ENCODE measurements at places on chromosomes 1 and 21. TPM values are rescaled to one million over a fixed set of nuclear protein-coding genes. Genes with fewer than 3 reads are reported as not detected.
A peak's percentile ranks its signal among the peaks of the same experiment; 100 is the strongest.

- H3K36me3 ChIP-seq: no peaks in the 10 kb centered on the region
- no peaks in the 10 kb centered on the region for H3K27me3 ChIP-seq
- H3K27ac ChIP-seq: no peak overlapping the region
- peaks cover under 1% of the 10 kb centered on the region for H3K4me1 ChIP-seq
- no peak for DNase-seq
Measured at GRCh38 chr1:92790867-92791266, 6.0 kb upstream of the EVI5 start.

- H3K4me3 ChIP-seq: no peak overlapping the region
- H3K27me3 ChIP-seq: no peaks in the 10 kb centered on the region
- no peaks in the 10 kb centered on the region for H3K36me3 ChIP-seq
- no peak overlapping the region for H3K27ac ChIP-seq
Measured at GRCh38 chr1:77668924-77669449, 13.5 kb downstream of the ZZZ3 start.

- H3K4me1 ChIP-seq: no peaks in the 10 kb centered on the region
- H3K36me3 ChIP-seq: no peaks in the 10 kb centered on the region
- no peak overlapping the region for H3K27ac ChIP-seq
- DNase-seq: no peak
Measured at GRCh38 chr1:6167391-6168303, 12.5 kb downstream of the CHD5 start.

GRCh38 chr1:74791491-74791890 is 58.5 kb downstream of the TYW3 start:
- H3K27me3 ChIP-seq: no peaks in the 10 kb centered on the region
- H3K27ac ChIP-seq: no peak overlapping the region
- DNase-seq: no peak
- H3K4me1 ChIP-seq: no peaks in the 10 kb centered on the region

DNA sequence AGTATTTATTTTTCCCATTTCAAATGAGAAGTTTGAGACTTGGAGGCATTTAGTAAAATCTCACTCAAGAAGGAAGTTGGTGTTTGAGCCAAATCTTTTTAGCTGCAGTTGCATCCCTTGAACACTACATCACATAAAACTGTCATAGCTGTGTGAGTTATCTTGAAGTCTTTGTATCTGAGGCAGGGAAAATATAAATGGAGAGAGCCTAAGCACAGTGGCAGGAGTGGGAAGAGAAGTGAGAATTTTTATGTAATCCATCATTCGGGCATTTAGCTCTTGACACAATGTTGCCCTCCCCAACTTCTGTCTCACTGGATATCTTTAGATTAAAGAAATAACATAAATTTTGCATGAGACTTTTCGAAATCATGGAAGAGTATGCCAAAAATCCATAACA is 235.4 kb upstream of the GREM2 start:
- H3K4me1 ChIP-seq: no peaks in the 10 kb centered on the region
- H3K4me3 ChIP-seq: no peak overlapping the region
- no peaks in the 10 kb centered on the region for H3K36me3 ChIP-seq
- no peak overlapping the region for H3K27ac ChIP-seq
- no peaks in the 10 kb centered on the region for H3K27me3 ChIP-seq

- no peaks in the 10 kb centered on the region for H3K4me1 ChIP-seq
- H3K4me3 ChIP-seq: no peak overlapping the region
- H3K27me3 ChIP-seq: no peaks in the 10 kb centered on the region
- H3K27ac ChIP-seq: no peak overlapping the region
- no peaks in the 10 kb centered on the region for H3K36me3 ChIP-seq
- no peak for DNase-seq
Measured at GRCh38 chr21:20721151-20721550, 277.1 kb upstream of the NCAM2 start.

DNA sequence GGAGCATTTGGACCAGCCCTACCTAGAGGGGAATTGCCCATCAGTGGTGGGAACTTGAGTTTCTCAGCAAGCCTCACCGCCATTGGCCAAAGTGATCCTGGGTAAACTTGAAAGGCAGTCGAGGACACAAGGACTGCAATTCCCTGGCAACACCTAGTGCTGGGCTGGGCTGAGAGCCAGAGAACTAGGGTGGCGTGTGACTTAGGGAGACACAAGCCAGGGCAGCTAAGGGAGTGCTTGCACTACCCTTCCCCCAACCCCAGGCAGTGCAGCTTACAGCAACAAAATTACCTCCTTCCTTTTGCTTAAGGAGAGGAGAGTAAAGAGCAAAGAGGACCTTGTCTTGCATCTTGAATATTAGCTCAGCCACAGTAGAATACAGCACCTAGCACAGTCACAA is 176.9 kb upstream of the PRMT6 start:
- no peak for DNase-seq
- no peak overlapping the region for H3K4me3 ChIP-seq
- no peaks in the 10 kb centered on the region for H3K36me3 ChIP-seq
- H3K4me1 ChIP-seq: peaks cover 5% of the 10 kb centered on the region
- H3K27ac ChIP-seq: no peak overlapping the region

GRCh38 chr1:9883585-9884449 is 26.3 kb downstream of the CTNNBIP1 start:
- no peaks in the 10 kb centered on the region for H3K27me3 ChIP-seq
- H3K27ac ChIP-seq: no peak overlapping the region
- H3K36me3 ChIP-seq: peaks cover 17% of the 10 kb centered on the region
- DNase-seq: no peak
- no peaks in the 10 kb centered on the region for H3K4me1 ChIP-seq
- no peak overlapping the region for H3K4me3 ChIP-seq

DNA sequence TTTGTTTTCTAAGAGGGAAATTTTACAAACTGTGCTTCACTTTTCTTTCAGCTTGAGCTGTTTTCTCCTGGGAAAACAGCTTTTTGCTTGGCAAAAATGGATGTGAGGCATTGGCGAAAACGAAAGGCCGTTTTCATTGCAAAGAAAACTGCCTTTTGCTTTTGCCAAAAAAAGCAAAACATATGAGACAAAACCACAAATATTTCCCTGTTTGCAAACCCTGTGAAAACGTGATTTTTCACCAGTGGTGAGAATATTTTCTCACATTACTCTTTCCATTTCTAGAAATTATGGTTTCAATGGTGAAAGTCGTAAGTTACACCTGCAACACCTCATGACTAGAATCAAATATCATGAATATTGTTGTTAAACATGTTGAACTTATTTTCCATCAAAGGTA is 74.0 kb upstream of the ZBTB18 start:
- H3K27ac ChIP-seq: no peak overlapping the region
- no peaks in the 10 kb centered on the region for H3K27me3 ChIP-seq
- DNase-seq: no peak
- H3K36me3 ChIP-seq: no peaks in the 10 kb centered on the region
- H3K4me1 ChIP-seq: no peaks in the 10 kb centered on the region

GRCh38 chr1:90394247-90394646 is 322.9 kb downstream of the BARHL2 start:
- H3K36me3 ChIP-seq: no peaks in the 10 kb centered on the region
- no peak overlapping the region for H3K27ac ChIP-seq
- no peak overlapping the region for H3K4me3 ChIP-seq
- no peak for DNase-seq
- no peaks in the 10 kb centered on the region for H3K4me1 ChIP-seq

- no peaks in the 10 kb centered on the region for H3K36me3 ChIP-seq
- no peak overlapping the region for H3K27ac ChIP-seq
- H3K4me1 ChIP-seq: peaks cover 18% of the 10 kb centered on the region
- no peak overlapping the region for H3K4me3 ChIP-seq
- no peak for DNase-seq
Measured at GRCh38 chr1:231157311-231157710, 4.5 kb upstream of the TRIM67 start.

DNA sequence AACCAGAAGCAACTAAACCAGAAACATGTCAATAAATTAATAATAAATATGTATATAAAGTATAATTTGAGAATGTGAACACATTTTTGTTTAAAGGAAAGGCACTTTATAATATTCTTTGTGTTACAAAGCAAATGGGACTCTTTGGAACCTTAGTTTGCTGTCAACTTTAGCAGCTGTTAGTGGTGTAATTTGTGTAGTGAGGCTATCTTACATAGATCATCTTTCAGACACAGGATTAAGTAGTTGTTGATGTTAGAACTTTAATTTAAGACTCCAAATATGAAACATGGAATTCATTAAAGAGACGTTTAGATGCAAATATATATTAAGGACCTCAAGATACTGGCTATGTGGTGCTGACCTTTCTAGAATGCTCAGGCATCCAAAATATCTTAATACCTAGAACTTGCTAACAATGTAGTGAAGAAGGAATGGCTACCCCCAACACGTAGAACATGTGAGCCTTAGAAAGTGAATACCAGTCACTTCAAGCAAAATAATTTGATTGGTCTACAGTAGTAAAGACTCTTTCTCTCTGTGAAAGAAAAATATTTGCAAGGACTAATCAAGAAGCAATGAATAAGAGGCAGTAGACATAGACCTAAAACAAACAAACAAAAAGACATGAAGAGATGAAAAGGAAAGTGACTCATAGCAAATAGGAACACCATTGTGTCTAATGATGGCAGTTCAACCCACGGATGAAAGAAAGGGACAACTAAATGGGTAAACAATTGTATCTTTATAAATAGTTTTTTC is 811.4 kb downstream of the USP25 start:
- no peaks in the 10 kb centered on the region for H3K27me3 ChIP-seq
- H3K4me1 ChIP-seq: no peaks in the 10 kb centered on the region
- DNase-seq: no peak
- no peaks in the 10 kb centered on the region for H3K36me3 ChIP-seq
- no peak overlapping the region for H3K4me3 ChIP-seq
- H3K27ac ChIP-seq: no peak overlapping the region

- H3K27ac ChIP-seq: no peak overlapping the region
- H3K4me1 ChIP-seq: no peaks in the 10 kb centered on the region
- DNase-seq: no peak
Measured at GRCh38 chr1:194167956-194168640, 981.7 kb upstream of the B3GALT2 start.

DNA sequence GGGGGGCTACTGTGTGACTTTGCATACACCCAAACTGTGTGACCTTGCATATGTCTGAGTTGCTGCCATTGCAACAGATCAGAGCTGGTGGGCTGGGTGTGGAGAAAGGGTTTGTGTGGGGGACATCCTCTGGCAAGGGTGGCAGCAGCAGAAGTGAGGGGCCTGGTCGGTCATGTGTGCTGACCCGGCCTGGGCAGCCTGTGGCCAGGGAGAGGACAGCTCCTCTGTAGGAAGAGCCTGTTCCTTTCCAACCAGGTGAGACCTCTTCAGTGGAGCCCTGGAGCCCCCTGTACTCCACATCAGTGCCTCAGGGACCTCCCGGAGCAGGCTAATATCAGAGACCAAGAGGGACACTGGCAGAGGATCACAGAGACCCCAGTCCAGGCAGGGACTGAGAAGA is 8.3 kb downstream of the PCSK9 start:
- H3K36me3 ChIP-seq: no peaks in the 10 kb centered on the region
- H3K27ac ChIP-seq: no peak overlapping the region

DNA sequence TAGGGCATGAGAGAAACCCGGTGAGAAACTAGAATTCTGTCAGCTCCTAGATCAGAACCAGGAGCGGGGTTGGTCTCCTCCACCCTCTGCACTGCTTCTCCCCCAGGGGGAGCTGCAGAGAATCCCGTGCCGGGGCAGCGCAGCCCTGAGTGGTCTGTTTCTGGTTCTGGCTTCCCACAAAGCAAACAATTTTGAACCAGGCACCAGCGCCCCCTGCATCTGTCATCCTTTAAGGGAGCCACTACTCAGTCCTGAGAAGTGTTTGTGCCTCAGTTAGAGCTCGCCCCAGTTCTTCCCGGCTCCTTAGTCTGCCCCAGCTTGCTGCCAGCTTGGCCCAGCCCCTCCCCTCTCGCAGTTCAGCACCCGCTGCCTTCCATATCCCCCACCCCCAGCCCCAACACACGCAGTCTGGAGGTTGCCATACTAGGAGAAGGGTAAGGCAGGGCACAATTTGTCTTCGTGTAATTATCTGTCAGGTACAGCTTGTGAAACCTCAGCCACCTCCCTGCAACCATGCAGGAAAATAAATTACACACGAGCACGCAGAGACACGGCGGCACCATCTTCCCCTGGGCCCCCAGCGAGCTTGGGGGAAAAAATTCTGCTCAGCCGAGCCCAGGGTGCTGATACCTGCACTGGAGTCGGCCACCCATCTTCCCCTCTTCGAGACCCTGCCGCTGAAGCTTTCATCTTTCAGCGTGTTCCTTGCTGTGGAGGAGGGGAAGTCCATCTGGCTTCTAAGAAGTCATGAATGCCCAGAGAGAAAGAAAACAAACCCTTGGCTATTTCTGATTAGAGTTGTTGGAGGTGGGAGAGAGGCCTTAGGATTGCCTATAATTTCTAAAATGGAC is 62.6 kb upstream of the CD1D start:
- H3K4me3 ChIP-seq: peak overlapping the region; percentile 31
- H3K4me1 ChIP-seq: peaks cover 23% of the 10 kb centered on the region

DNA sequence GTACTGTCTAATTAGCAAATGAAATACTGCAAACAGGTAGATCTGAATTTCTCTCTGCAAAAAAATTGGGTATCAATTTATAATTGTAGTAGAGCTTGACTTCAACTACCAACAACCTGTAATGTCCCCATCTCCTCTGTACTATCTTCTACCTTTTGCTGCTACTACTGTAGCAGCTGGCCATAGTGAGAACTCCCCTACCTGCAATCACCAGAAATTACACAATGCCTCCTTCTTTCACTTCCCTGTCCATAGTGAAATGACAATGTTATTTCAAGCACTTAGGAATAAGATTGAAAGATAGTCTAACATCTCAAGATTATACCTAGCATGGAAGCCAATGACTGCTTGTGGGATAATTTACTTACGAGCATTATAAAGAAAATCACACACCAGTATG is 100.4 kb downstream of the ACBD6 start:
- H3K27me3 ChIP-seq: no peaks in the 10 kb centered on the region
- no peaks in the 10 kb centered on the region for H3K36me3 ChIP-seq
- no peak overlapping the region for H3K4me3 ChIP-seq

DNA sequence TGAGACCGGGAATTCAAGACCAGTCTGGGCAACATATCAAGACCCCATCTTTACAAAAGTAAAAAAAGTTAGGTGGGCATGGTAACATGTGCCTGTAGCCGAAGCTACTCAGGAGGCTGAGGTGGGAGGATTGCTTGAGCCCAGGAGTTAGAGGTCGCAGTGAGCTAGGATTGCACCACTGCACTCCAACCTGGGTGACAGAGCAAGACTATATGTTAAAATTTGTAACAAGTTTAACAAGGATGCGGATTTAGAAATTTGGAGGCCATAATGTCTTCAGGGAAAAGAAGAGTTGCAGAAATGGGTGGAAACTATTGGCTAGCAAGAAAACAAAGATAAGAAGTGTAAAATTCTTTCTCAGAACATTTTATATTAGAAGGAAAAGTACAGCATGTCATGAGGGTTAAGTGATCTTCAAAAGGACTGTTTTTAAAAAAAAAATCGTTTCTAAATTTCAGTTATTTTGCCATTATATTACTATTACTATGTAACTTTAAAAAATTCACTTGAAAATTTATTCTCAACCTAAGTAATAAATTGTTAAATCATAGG is 17.6 kb downstream of the SOAT1 start:
- H3K27ac ChIP-seq: no peak overlapping the region
- DNase-seq: no peak
- no peaks in the 10 kb centered on the region for H3K36me3 ChIP-seq

GRCh38 chr1:177411381-177411780 is 240.6 kb downstream of the BRINP2 start:
- no peak for DNase-seq
- H3K36me3 ChIP-seq: no peaks in the 10 kb centered on the region
- no peaks in the 10 kb centered on the region for H3K27me3 ChIP-seq
- no peaks in the 10 kb centered on the region for H3K4me1 ChIP-seq
- no peak overlapping the region for H3K4me3 ChIP-seq

ACTN2 gene
- 7.5 TPM for total RNA-seq

A3GALT2 gene
- total RNA-seq: not detected

LCE1C gene
- total RNA-seq: not detected

IL12RB2 gene
- total RNA-seq: 1.3 TPM
